ENCODE measurements at places on chromosomes 5 and 9. TPM values are rescaled to one million over a fixed set of nuclear protein-coding genes. Genes with fewer than 3 reads are reported as not detected.

Gene FOXD4L3
- total RNA-seq, result not detected

Gene GLRA1
- not detected for total RNA-seq

Gene KCNMB1
- total RNA-seq, result 0.29 TPM

Gene SVEP1
- total RNA-seq, result 0.29 TPM

Gene BTNL3
- total RNA-seq, result not detected

Gene SHOC1
- total RNA-seq, result not detected

Gene LMX1B
- not detected for total RNA-seq

Measured in endothelial cell of umbilical vein (primary cell).